T follicular helper cell (primary cell): ENCODE measurements at places on chromosomes 3 and 15.
A peak's percentile ranks its signal among the peaks of the same experiment; 100 is the strongest.

GRCh38 chr15:47951781-47952180 is 169.0 kb upstream of the SLC24A5 start:
- DNase-seq, result no peak

GRCh38 chr3:187880441-187880840 is 135.2 kb upstream of the BCL6 start:
- no peak for DNase-seq

GRCh38 chr3:94114666-94115065 is 51.8 kb downstream of the NSUN3 start:
- DNase-seq, result no peak

DNA sequence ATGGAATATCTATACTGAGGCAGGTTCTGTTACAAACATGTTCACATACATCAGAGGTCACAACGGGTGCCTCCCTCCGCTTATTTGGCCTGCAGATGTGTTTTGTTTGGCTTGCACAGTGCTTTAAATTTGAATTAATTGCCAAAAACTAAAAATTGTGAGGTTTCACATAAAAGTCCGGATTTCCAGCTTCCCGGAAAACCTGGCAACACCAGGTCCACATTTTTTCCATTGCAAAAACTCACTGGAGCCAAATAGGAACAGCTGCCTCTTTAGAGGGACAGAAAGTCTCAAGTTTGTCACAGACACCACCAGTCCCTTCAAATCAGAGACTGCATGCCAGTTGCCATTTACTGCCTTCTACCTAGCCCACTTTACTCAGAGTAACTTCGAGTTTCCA is 205.9 kb upstream of the MDFIC2 start:
- DNase-seq, result no peak

- no peak for DNase-seq
Observed at GRCh38 chr15:60889006-60889405, 340.1 kb downstream of the RORA start.

GRCh38 chr15:74036271-74037170 is 42.0 kb downstream of the PML start:
- DNase-seq, result no peak

GRCh38 chr3:173932624-173933023 is 535.1 kb downstream of the NLGN1 start:
- no peak for DNase-seq

DNA sequence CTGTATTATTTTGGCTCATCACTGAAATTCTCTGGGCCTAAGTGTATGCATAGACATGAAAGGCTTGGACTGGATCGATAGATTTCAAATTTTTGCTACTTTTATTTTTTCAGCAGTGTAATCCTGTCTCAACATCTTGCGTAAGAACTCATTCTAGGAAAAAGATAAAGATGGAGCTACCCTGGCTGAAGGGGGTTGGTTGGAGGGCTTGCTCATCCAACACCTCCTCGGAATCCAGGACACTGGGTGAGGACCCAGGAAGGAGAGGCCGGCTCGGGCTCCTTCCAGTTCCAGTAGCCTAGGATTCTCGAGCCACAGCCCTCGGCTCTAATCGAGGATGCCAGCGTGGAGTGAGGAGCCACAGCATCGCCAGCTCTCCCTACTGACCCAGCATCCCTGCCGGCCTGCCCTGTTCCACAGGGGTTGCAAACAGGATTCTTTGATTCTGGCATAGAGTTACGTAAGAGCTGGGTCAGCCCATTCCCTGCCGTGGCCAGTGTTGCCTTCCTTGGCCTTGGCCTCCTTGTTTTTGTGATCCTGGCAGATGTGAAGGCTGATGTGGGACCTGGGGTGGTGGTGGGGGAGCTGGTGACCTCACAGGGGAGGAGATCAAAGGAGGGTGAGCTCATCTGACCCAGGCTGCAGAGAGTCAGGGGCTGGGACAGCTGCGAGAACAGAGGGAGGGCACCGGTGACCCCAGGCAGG is 149.5 kb downstream of the ALDH1A2 start:
- DNase-seq, result no peak

GRCh38 chr3:16378920-16379319 is 113.9 kb downstream of the OXNAD1 start:
- DNase-seq, result no peak

DNA sequence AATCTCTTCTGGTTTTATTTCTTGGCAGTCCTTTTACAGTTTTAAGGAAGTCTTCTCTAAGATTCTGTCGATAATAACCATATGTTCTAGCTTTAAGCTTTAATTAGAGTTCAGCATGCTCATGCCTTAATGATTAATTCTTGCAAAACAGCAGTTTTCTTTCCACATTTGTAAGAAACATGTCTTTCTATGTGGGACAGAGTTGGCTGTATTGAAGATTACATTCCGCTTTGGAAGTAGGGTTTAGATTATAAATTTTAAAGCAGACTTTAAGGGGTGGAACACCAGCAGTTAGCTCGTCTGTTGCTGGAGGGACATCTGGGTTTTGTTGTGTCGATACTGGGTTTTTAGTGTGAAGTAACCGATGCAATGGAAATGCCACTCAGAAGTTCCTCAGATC is 35.3 kb downstream of the SQOR start:
- DNase-seq, result no peak

DNA sequence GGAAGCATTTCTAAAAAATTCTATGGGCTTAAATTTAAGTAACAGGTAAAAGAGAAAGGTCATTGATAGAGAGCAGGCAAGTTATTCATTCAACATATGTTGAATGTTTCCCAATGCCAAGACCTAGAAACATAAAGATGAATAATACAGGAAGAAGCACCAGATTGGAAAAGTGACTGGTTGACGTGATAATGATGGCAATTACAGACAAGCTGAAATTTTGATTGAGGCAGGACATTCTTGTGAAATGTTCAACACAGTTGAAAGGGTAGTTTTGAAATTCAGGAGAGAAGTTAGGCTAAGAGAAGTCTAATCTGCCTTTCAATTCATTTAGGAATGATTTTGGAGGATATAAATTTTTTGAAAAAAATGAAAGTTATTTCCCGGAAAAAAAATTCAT is 536.3 kb upstream of the NAALADL2 start:
- no peak for DNase-seq

DNA sequence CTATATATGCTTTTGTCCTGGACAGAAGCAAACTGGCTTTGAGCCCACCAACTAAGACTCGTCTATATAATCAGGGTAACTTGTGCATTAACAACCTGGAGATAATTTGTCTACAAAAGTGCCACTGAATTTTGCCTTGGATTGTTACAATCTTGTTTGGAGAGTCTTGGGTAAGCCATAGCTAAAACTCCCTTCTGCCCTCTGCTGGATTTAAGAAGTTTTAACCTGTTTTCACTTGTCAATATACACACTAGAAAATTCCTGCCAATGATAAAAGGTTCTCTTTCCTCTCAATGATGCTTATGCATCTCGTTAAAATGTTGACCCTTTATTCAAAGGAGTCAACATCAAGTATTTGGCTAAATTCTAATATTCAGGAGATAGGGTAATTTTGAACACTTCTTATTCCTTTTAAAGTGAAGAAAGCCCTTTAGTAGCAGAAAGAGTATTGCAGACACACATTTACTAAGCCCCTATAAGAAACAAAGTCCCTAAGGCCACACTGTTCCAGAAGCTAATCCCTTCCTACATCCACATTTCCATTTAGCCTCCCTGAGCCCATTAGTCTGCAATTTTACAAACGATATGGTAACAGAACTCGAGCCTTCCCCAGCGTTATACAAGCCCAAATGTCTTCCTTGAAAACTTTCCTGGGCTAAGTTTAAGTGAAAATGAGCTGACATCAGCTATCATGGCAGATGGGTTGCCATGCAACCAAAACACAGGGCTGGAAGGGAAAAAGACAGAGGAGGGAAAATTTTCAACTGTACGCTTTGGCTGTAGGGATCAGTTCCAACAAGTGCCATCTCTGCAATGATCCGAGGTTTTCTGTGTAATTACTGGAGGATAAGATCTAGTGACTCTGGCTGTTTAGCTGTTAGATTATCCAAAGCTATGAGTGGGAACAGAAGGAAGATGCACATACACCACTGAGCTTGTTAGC is 75.9 kb upstream of the FGF12 start:
- DNase-seq, result no peak

- DNase-seq, result no peak
Observed at GRCh38 chr3:35737934-35738706, 98.8 kb downstream of the ARPP21 start.

DNA sequence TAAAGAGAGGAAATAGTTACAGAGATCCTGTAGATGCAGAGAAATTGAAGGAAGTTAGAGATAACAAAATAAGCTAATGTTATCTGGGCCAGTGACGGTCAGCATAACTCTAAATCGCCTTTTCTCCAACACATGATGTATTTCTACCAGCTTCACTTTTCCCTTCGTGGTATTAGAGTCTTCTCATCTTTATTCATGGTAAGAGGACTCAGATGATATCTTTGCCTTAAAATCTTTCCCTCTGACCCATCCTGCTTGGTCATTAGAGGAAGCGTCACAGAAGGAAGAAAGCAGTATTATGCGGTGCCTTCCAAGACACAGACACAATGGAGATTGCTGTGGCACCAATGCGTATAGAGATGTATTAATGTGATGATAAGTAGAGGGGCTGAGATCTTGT is 320.7 kb upstream of the GOLIM4 start:
- no peak for DNase-seq

GRCh38 chr3:109548192-109548938 is 211.0 kb upstream of the DPPA4 start:
- no peak for DNase-seq

DNA sequence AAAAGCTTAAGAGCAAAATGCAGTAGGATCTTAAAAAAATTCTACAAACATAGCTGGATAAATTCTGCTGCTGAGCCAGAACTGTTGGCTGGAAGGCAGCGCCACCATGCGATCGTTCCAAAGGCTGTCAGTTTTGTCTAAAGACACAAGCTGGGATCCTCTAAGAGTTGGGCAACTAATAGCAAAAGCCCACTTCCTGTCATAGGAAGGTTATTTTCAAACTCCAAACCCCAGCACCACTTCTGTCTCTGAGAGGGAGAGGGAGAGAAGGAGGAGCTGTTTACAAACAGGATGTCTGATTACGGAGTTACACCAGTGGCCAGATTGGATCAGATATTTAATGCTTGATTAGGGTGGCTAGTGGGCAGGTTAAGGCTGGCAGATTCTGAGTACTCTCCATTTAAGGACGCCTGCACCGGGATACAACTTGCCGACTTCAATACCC is 44.0 kb downstream of the EIF4E3 start:
- DNase-seq, result no peak

DNA sequence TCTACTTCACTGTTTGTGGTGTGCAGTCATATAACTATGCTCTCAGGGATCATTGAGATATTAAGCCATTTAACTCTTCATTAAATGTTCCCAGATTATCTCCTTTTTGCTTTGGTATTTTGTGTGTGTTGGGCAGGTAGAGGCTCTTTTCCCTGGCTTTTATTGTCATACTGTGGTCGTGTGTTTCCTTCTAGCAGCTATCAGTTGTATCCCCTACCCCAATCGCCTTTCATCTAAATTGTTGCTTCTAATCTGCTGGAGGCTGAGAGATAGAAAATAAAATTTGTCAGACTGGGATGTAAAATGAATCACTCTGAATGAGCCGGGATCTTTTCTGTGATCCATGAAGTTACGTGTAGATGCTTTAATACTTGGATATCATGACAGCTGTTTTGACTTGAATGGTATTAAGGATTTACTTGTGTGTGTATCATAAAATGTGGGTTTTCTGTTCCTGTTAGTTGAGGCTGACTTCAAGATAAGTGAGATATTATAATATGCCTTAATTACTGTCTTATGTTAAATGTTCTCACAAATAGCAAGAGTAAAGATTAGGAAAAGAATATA is 9.2 kb downstream of the NFKBIZ start:
- DNase-seq, result no peak

GRCh38 chr3:37668818-37669610 is 192.7 kb upstream of the CTDSPL start:
- no peak for DNase-seq

GRCh38 chr3:42745291-42745745 is 27.7 kb downstream of the CCDC13 start:
- DNase-seq, result no peak

GRCh38 chr3:85567071-85567676 is 608.4 kb downstream of the CADM2 start:
- peak; percentile 4 for DNase-seq

DNA sequence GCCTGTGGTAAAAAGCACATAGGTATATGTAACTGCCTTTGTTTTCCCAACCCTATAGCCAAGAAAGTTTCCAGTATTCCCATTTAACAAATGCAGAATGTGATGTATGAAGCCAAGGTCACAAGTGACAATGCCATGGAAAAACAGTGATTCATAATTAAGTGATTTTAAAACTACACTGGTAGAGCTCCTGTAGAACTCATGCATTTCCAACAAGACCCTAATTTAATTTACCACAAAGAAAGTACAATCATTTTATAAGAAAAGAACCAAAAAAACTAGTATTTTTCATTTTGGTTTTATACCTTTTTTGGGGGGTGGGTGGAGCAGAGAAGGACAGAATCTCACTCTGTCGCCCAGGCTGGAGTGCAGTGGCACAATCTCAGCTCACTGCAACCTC is 82.0 kb downstream of the STAG1 start:
- DNase-seq, result no peak

DNA sequence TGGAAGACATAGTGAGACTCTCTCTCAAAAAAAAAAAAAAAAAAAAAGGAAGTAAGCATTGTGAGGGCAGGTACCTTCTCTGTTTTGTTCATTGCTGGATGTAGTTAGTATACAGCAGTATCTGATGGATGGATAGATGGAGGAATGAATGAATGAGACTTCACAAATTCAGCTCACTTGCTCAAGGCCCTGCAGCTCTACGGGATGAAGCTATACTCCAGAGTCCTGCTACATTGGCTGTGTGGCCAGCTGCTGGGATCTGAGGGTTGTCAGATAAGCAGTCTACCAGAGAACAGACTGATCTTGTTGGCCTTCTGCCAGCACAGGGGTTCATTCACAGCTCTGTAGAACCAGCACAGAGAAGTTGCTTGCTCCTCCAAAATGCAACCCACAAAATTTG is 35.0 kb downstream of the MLH1 start:
- no peak for DNase-seq

GRCh38 chr15:66827698-66828055 is 125.6 kb downstream of the SMAD6 start:
- DNase-seq, result no peak

DNA sequence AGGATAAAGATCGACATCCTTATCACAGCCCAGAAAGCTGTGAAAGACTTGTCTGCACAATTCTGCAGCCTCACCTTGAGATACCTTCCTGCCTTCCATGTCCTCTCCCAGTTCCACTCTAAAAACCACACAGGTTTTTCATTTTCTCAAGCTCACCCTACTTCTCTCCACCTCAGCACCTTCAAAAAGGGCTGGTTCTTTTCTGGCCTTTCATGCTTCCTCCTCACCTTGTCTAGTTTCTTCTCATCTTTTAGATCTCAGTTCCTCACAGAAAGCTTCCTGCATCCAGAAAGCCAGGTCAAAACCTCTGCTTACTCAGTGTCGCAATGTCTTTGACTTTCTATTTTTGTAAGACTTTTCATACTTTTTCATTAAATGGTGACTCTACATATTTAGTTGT is 140.2 kb upstream of the STT3B start:
- DNase-seq, result no peak

GRCh38 chr3:166340604-166341266 is 503.5 kb upstream of the BCHE start:
- no peak for DNase-seq
